ENCODE measurements at places on chromosomes 16 and 17.

GRCh38 chr17:53607475-53607874, 215.3 kb upstream of the KIF2B start:
- DNase-seq, result no peak

GRCh38 chr16:58016840-58017446, 8.6 kb upstream of the MMP15 start:
- DNase-seq, result no peak

GRCh38 chr16:49058382-49058781, 223.3 kb downstream of the CBLN1 start:
- DNase-seq, result no peak

GRCh38 chr16:66752379-66752778, 970 bp upstream of the DYNC1LI2 start:
- DNase-seq, result no peak

- peak; percentile 23 for DNase-seq
These were observed 68.5 kb upstream of the DNAH17 start for GRCh38 chr17:78645421-78646295.

- no peak for DNase-seq
These were observed 988 bp upstream of the IL21R start for GRCh38 chr16:27400751-27401620.

GRCh38 chr16:735982-736453, 4.8 kb downstream of the CIAO3 start:
- peak; percentile 43 for DNase-seq

- DNase-seq, result no peak
These were observed 23.4 kb upstream of the SEC14L1 start for GRCh38 chr17:77117415-77117814.

GRCh38 chr16:64217789-64218535, 903.9 kb downstream of the CDH11 start:
- no peak for DNase-seq

- no peak for DNase-seq
These were observed 2.9 kb upstream of the PRKCB start for GRCh38 chr16:23832882-23833281.

DNA sequence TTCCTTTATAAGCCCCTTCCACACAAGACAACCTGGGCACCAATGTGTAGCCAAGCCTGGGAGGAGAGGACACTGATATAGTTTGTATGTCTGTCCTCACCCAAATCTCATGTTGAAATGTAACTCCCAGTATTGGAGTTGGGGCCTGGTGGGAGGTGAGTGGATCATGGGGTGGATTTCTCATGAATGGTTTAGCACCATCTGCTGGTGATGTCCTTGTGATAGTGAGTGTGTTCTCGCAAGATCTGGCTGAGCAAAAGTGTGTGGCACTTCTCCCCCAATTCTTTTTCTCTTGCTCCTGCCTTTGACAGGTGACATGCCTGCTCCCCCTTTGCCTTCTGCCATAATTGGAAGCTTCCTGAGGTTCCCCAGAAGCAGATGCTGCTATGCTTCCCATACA, 135.8 kb downstream of the USP31 start:
- no peak for DNase-seq

DNA sequence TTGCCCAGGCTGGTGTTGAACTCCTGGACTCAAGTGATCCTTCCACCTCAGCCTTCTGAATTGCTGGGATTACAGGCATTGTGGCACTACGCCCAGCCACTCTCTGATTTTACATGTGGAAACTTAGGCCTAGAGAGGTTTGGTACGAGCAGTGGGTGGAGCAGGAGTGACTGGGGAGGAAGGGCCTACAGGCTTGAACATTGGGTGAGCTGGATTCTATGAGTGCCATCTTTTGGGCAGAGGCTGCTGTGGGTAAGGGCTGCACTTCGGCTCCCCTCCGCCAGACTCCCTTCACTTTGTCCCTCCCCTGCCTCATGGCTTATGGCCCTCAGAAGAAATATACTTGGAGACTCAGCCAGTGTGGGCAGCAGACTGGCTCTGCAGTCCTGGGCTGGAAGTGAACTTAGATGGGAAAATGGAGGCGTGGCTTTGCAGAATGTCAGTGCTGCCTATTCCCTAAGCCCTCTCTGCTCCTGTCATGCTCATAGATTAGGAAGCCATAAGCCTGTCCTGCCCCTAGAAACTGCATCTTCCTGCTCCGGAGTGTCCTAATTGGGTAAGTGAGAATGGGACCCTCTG, 9.5 kb upstream of the MRC2 start:
- no peak for DNase-seq

DNA sequence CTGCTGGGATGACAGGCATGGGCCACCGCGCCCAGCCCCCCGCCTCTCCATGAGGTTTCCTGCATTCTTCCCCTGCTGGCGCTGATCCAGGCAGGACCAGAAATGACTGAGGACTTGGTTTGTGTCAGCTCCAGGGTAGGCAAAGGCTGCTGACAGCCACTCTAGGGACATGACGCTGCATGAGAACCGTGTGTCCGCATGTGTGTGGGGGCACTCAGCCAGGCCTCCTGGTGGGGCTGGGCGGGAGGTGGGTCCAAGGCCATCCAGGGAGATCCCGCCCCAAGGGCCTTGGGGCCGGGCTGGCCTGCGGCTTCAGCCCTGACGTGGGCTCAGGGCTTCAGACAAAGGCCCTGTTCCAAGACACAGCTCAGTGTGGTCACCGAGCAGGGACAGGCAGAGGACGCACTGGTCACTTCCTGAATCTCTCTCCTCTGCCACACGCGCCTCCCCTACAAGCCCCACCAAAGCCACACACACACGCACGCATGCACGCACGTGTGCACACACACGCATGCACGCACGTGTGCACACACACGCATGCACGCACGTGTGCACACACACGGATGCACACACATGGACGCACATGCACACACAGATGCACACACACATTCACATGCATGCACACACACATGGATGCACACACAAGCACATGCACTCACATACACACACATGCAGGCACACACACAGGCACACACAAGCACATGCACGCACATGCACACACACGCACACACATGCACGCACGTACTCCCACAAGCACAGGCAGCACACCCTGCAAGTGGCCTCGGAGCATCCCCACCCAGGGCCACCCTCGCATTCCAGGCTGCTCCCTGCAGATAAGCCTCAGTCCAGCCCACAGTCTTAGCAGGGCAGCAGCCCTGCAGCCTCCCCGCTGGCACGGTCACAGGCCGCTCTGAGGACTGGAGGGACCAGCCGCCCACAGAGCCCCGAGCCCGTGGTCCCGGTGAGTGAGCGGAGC, 5.3 kb upstream of the TMEM204 start:
- no peak for DNase-seq

DNA sequence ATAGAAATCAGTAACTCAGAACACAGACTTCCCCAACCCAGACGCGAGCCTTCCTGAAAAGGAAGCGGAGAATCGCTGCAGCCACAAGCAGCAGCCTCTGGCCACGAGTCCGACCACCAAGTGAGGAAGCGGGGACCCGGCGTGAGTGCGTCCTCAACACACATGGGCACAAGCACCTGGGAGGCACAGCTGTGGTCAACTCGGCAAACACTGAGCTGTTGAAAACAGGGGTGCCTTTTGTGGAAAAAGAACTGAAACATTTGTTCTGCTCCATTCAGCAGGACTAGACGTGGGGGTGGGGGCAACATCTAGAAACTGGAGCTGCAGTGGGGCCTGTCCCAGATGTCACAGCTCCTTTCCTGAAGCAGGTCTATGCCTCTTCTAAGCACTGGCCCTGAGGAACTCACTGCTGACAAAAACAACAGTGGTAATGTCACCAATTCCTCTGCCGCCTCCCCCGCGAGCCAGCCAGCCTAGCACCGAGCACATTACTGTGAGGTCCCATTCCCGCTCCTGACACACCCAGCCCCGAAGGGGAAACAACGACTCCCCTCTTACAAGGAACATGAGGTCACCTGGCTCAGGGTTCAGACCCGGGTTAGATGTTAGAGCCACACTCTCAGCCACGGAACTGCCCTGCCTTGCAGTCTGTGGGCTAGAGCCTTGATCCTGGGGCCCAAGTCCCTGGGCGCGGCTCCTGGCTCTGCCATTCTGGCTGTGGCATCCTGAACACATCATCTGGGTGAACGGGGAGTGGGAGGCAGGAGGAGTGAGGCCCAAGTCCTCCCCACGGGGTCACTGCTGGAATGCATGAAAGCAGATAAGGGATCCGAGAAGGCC, 29.0 kb downstream of the KDM8 start:
- DNase-seq, result peak; percentile 49

- DNase-seq, result no peak
These were observed 3.3 kb upstream of the FBXL20 start for GRCh38 chr17:39404542-39405378.

DNA sequence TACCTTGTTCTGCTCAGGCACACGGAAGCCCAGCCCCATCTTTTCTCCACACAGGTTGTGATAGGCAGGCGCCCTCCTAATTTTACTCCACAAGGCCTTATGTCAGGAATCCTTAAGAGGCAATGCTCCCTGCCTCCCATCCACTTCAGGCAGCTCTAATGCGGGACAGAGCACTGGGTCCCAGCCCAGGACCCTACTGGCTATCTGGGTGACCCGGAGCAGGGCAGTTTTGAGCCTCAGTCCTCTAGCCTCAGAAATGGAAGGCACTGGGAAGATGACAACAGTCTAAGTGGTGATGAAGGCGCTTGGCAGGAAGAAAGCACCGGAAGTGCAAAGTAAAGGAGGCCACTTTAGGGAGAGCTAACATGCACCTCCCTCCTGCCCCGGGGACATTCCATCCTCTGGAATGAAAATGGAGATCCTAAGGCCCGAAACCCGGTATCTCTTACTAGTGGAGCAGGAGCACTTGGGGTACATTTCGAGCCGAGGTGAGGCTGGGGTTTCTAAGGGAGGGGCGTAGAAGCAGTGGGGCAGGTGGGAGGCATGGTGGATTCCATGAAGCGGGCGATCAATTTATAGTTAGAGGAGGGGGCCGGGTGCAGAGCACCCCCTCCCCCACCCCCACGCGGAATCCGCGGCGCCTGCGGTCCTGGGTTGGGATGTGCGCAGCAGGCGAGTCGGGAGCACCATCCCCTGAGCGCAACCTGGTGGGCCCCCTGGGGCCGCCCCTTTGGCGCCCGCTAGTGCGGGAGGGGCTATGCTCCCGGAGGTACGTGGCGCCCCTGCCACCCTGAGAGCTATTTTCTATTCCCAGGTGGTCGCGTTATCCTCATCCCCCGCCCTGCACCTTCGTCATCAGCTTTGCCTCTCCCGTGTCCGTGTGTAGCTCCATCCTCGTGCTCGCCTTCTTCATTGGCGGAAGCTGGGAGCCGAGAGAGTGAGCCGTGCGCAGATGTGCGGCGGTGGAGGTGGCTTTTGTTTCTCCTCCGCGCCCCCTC, 4.9 kb downstream of the MT1F start:
- DNase-seq, result no peak

DNA sequence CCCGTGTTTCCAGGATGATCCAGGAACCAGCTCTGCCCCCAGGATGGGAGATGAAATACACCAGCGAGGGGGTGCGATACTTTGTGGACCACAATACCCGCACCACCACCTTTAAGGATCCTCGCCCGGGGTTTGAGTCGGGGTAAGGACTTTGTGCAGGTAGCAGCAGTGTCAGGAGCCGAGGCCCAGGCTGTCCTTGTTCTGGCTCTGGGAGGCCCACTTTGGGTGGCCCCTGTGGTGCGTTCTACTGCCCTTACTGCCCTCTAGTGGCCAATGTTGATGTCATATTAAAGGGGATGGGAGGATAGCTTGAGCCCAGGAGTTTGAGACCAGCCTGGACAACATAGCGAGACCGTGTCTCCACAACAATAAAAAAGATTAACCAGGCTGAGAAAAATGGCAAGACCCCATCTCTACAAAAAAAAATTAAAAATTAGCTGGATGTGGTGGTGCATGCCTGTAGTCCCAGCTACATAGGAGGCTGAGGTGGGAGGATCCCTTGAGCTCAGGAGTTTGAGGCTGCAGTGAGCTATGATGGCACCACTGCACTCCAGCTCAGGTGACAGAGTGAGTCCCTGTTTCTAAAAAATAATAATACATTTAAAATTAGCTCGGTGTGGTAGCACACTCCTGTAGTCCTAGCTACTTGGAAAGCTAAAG, 20.9 kb upstream of the CLEC18A start:
- peak; percentile 7 for DNase-seq

DNA sequence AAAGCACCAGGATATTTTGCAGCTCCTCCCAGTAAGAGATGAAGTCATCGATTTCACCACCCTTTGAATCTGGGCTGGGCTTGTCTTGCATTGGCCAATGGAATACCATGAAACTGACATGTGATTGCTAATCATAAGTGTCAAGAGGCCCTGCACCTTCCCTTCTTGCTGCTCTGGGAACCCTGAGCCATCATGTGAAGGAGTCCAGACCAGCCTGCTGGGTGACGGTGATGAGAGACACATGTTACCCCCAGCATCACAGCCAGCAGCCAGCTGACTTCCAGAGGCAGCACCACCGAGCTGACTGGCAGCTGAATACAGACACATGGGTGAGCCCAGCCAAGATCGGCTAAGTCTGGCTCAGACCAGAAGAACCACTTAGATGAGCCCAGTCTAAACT, 43.6 kb upstream of the CACNG4 start:
- DNase-seq, result no peak

DNA sequence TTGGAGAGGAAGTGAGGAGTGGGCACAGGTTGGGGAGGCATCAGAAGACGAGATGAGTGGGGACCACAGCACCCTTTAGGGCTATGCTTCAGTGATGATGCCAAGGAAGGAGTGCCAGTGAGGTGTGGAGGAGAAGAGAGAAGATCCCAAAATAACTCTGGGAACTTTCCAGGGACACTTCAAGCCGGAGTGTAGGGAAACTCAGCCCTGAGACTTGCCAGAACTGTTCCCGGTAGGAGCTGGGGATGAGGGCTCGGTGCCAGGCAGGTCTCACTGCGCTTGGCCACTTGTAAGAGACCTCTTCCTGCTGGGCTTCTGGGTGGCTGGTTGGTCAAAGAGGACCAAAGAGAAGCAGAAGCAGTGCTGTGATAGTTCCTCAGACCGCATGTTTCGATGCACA, 63.6 kb downstream of the SHISA6 start:
- no peak for DNase-seq

GRCh38 chr17:66776999-66777688, 57.8 kb upstream of the CACNG5 start:
- no peak for DNase-seq

- DNase-seq, result no peak
These were observed 3.8 kb downstream of the CENPV start for GRCh38 chr17:16349431-16349830.

- DNase-seq, result no peak
These were observed 1.3 kb upstream of the RILP start for GRCh38 chr17:1650731-1651558.

- no peak for DNase-seq
These were observed 5.0 kb upstream of the CDH13 start for GRCh38 chr16:82621781-82622180.

DNA sequence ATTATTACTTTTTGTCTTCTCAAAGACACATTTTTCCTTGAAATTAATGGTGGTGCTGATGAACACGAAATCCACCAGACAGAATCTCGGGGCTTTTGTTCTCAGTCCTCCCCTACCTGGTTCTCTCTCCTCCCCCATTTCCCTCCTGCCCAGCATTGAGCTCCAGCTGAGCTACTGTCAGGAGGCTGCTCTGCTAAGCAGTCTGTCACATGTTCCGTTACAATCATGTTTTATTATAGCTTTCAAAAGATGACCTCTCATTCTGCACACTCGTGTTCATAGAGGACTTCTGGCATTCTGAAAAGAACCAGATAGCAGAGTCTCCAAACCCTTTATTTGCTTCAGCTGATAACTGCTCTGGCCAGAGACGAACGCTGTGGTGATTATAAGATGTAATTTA, 732.5 kb upstream of the RBFOX1 start:
- no peak for DNase-seq

GRCh38 chr16:85421338-85422195, 191.6 kb upstream of the GSE1 start:
- no peak for DNase-seq
